Activated CD4-positive, alpha-beta T cell treated with anti-CD3 and anti-CD28 coated beads, Interleukin-2, amount 10 ng/mL, durations not matched to agents 24 days and 14 days (primary cell): ENCODE measurements at places on chromosomes 5 and 9.

GRCh38 chr5:66796305-66797292 lies 200.4 kb downstream of the MAST4 start:
- peak; percentile 46 for DNase-seq

- no peak for DNase-seq
These were observed 11.6 kb downstream of the BNIP1 start for GRCh38 chr5:173155912-173156311.

- DNase-seq: no peak
These were observed 150.6 kb downstream of the PRR16 start for GRCh38 chr5:120614531-120615180.

DNA sequence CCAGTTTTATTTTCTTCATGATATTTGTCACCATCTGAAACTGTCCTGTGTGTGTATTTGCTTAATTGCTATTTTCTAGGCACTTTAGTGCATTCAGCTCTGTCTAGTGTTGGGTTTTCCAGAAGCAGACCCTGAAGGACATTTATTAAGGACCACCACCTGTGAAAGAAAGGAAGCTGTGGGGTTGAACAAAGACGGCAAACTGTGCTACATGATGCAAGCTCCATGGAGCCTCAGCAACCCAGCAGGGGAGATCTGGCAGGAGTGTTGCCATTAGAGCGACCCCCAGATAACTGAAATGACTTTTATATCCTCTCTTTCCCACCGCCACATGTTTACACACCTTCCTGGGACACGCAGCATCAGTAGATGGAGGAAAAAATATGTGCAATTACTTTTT lies 125.5 kb downstream of the GABRB2 start:
- DNase-seq: no peak

DNA sequence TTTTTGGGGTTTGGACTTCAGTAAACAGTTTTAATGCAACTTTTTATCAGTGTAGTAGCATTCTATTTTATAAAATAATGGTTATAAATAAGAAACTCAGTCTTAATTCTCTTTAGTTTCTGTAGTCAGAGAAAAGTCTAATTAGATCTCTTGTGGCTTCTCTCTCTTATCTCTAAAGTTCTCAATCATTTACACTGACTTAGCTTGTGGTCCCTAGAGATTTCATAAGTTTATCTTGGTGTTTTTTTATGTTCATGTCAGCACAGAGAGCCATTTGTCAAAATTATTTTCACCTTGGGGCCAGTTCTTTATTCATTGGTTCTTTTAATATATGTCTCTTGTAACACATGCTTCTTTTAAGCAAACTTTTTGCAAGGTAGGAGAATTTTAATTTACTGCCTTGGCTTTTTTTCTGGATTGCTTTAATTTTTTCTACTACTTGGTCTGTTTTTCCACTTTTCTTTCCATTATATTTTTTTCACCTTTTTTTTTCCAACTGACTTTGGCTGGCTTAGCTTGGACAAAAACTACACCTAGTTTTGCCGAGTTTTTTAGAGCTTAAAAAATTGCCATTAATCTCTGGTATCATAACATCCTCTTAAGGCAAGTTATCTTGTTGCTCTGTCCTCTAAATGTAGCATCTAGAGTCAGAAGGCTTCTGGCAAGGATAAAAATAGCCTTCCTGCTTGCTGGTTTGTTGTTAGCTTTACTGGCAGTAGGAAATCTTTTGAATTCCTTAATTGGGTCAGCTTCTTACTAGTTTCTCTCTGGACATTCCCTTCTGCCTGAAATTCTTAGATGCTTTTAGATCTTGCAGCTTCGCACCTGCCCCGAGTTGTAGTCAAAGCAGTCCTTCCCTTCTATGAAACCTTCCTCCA lies 35.3 kb downstream of the CPEB4 start:
- DNase-seq: no peak

- DNase-seq: no peak
These were observed 225.7 kb downstream of the CACNA1B start for GRCh38 chr9:138103111-138103848.

DNA sequence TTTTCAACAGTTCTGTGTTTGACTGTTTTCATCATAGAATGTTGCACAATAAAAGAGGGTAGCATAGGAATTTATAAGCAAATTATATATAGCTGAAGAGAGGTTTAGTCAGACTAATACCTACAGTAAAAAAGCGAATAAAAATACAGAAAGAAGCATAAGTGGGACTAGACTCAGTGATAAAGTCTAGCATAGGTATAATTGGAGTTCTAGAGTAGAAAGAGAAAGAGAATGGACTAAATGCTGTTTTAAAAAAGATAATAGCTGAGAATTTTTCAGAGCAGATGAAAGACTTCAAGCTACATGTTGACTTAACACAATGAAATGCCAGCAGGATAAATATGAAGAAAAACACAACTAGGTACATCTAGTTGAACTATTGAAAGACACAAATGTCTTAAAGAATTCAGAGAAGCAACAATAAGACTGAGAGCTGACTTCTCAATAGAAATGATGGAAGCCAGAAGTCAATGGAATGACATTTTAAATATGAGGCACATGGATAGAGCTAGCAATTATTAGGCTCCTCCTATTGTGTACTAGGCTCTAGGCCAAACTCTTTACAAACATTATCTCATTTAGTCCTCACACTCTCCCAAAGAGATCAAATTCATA lies 573.9 kb downstream of the ZNF608 start:
- DNase-seq: no peak

- no peak for DNase-seq
These were observed 65.2 kb downstream of the MSX2 start for GRCh38 chr5:174789596-174789995.

GRCh38 chr5:107516452-107517184 lies 154.1 kb downstream of the EFNA5 start:
- DNase-seq: no peak

GRCh38 chr5:148465381-148466235 lies 81.8 kb downstream of the FBXO38 start:
- no peak for DNase-seq

- DNase-seq: peak; percentile 62
These were observed 28.5 kb upstream of the PUM3 start for GRCh38 chr9:2872250-2872930.

GRCh38 chr5:80093796-80094195 lies 58.6 kb downstream of the THBS4 start:
- no peak for DNase-seq

DNA sequence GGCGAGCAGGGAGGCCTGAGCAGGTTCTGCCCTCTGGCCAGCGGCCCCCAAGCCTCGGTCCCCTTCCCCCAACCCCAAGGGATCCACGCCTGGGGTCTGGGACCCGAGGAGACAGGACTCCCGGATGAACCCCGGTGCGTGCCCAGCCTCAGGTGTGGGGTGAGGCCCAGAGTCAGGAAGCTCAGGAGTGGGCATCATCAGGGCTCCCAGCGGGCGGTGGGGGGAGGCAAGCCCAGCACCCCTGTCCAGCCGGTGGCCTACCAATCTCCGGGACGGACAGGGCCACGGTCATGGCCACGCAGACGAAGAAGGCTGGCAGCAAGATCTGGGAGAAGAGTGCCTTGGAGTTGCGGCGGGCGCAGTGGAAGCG lies 14.5 kb downstream of the ABCA2 start:
- DNase-seq: no peak

- DNase-seq: no peak
These were observed 145.7 kb upstream of the TRIM32 start for GRCh38 chr9:116541402-116541801.

- DNase-seq: no peak
These were observed 118.4 kb downstream of the ZNF608 start for GRCh38 chr5:124627815-124628595.
